ENCODE measurements at places on chromosomes 7 and 10.
A peak's percentile ranks its signal among the peaks of the same experiment; 100 is the strongest.

- no peak for DNase-seq
These were observed 39.7 kb upstream of the TNKS2 start for GRCh38 chr10:91758303-91759146.

DNA sequence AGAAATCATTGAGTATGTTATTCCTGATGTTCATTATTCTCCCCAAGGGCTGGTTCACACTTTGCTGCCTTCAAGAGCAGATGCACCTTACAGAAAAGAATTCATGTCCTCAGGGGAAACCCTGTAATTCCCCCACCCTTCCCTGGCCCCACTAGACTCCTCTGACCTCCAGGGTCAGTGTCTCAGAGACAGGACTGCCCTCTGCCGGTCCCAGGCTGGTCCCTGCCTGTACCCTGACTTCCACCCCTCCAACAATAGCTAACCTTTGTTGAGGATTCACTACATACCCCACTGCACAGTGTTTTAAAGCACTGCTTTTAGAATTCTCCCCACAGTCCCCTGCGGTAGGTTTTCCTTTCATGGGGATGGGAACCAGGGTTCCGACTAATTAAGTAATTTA lies 4.4 kb upstream of the SEPHS1 start:
- no peak for DNase-seq

- no peak for DNase-seq
These were observed 116.9 kb upstream of the PPIF start for GRCh38 chr10:79230328-79230830.

GRCh38 chr7:100489824-100490223 lies 6.1 kb downstream of the NYAP1 start:
- DNase-seq, result peak; percentile 96

- no peak for DNase-seq
These were observed 60.9 kb downstream of the GLI3 start for GRCh38 chr7:42175834-42176723.

GRCh38 chr10:116877391-116877790 lies 28.1 kb downstream of the ENO4 start:
- DNase-seq, result no peak

- no peak for DNase-seq
These were observed 35.4 kb downstream of the GAD2 start for GRCh38 chr10:26251925-26252324.

GRCh38 chr7:149838224-149838991 lies at the start of gene ZNF862:
Gene ZNF862, plus strand, starts transcription at chr7:149838375. Its CDS starts 237 bp downstream, at chr7:149838612.
- DNase-seq, result peak; percentile 99

GRCh38 chr7:156236936-156237599 lies 403.5 kb upstream of the RNF32 start:
- DNase-seq, result no peak

DNA sequence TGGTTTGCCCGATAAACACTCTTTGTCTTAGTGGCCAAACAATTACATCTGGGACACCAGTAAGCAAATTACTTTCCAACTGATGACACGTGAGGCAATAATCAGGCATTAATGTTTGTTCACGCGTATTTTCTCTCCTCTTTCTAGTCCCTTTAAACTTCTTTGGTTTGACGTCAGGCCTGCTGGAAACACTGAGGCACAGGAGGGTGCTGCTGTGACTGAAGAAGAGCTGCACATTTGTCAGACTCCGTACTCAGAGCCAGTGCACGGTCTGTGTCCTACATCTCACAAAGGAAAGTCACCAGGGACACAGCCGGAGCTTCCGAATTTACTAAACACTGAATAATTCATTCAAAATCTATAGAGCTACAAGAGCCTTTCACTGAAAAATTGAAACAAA lies 57.6 kb upstream of the ANAPC16 start:
- DNase-seq, result peak; percentile 45

- no peak for DNase-seq
These were observed 34.9 kb upstream of the LEP start for GRCh38 chr7:128206017-128206746.

GRCh38 chr7:56127241-56127975 lies 11.2 kb upstream of the NUPR2 start:
- no peak for DNase-seq

GRCh38 chr10:86299562-86299961 lies 67.0 kb downstream of the GRID1 start:
- DNase-seq, result no peak

DNA sequence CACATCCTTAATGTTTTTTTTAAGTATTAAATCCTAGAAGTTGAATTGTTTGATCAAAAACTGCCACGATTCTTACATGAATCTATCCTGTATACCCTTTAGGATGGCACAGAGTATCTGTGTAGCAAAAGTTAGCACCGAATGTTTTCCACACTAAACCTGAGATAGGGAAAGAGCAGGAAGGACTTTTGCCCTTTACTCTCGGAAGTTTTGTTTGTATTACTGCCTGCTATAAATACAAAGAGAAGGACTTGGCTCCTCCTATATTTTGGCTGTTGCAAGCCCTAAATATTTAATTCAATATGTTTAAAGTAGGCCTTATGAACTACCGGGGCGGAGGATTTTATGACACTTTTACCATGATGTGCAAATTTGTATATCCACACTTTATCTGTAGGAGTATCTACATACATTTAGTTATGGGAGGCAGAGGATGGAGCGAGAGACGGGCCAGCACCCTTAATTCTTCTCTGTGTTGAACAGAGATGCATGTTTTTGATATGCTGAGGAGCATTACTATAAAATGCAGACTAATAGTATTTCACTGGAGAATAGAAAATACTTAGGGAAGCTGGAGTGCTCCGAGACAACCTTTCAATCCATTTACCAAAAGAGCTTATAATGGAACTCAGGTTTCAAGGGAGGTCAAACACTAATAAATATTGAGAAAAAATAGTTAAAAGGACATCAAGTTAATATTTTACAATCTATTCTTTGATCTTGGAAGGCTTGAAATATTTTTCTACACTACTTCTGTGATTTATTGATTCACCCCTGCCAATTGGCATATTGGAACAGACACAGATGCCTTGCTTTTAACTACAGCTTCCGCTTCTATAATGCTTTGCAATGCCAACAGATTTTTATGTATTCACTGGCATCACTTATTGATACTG lies 97.4 kb downstream of the CHN2 start:
- DNase-seq, result no peak

GRCh38 chr10:61605221-61605620 lies 57.5 kb upstream of the CABCOCO1 start:
- DNase-seq, result no peak

GRCh38 chr10:12337453-12338372 lies 11.6 kb upstream of the CAMK1D start:
- no peak for DNase-seq

- no peak for DNase-seq
These were observed 14.1 kb downstream of the RNF32 start for GRCh38 chr7:156654511-156655234.

DNA sequence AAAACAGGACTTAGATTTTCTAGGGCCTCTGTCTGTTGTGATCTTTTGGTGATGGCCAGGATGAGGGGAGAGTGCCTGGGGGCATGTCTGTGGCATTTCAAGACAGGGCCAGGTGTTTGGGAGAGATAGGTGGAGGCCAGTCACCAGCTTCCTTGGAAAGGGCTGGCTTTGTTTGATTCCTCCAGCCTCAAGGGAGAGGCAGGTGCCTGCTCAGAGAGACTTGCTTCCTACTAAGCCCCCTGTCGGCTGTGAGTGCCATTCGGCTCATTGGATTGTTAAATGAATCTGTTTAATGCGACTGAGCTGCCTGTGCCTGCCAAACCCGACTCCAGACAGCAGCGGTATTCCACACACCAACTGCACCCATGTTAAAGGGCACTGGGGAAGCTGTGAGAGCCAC lies 304.1 kb upstream of the COBL start:
- DNase-seq, result no peak

GRCh38 chr10:15053061-15053460 lies 9.3 kb downstream of the OLAH start:
- no peak for DNase-seq

- no peak for DNase-seq
These were observed 12.7 kb upstream of the EFCAB10 start for GRCh38 chr7:105594034-105594433.

DNA sequence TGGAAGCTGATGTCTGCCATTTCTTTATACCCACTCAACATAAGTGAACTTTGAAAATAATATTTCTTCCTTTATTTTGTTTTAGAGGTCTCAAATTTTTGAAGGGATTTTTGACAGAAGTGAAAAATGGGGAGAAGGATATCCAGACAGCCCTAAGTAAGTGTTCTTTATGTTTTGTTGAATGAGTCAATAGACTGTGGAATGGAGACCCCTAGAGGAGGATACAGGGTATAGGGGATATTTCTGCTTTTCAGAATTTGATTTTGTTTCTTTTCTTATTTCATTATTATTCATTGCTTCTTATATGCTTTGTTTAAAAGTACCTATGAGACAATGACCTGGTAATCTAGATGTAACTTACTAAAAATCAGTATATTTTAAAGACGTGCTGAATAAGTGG lies 34.4 kb downstream of the PLEKHA8 start:
- no peak for DNase-seq

- DNase-seq, result peak; percentile 55
These were observed 157.3 kb upstream of the PPP2R2D start for GRCh38 chr10:131743190-131744151.

DNA sequence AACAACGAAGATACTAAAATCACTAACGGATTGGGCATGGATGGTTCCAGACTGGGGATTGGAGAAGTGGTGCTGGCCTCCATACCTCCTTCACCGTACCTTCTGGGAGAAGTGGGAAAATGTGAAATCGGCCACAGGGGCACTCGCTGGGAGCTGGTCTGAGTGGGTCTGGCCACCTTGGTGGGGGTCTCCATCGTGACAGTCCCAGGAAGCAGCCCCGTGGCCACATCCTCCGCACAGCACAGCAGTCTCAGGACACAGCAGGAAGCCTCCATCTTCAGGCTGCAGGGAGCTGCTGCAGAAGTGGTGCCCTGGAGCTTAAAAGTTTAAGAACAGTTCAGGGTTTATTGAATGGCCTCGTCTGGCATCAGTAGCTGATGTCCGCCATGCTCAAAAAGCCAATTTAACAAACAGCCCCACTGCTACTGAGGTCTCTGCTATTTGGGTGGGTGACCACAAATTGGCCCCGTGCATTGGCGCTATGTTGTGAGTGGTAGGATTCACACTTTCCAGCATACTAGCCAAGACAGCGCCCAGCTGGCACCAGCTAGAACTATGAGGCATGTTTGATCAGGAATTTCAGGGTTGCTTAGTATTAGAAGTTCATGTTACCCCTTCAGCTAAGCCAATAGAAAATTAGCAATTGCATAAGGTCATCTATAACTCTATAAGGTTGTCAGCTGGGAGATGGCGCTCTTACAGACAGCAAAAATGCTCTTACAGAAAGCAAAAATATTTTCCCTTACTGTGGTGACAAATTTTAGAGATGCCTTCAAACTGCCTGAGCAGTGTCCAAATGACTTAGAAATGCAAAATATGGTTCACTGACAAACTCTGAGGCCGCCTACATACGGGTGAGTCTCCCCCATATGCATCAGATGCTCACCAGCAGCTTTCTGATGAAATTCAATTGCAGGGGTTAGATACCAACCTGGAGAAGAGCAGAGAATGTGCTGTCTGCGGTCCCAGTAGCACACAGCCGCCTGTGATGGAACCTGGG lies 17.0 kb downstream of the PKD1L1 start:
- DNase-seq, result no peak

DNA sequence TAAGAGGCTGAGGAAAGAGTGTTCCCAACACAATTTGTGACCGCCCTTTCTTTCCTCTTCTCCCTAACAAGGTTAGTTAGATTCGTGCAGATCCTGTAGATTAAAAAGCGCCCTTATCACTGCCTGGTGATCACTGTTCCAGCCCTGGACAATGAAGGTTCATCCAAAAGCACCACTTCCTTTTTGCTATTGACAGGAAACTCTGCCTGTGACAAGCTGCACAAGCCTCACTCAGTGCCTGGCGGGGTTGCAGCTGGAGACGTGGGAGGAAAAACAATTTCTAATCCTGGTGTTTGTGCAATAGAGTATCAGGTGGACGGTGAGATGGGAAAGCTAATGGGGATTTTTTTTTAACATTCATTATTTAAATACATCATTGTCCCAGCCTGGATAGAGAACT lies 105.9 kb upstream of the CAV2 start:
- no peak for DNase-seq

- DNase-seq, result no peak
These were observed 3.9 kb upstream of the SPAG6 start for GRCh38 chr10:22341190-22341925.

DNA sequence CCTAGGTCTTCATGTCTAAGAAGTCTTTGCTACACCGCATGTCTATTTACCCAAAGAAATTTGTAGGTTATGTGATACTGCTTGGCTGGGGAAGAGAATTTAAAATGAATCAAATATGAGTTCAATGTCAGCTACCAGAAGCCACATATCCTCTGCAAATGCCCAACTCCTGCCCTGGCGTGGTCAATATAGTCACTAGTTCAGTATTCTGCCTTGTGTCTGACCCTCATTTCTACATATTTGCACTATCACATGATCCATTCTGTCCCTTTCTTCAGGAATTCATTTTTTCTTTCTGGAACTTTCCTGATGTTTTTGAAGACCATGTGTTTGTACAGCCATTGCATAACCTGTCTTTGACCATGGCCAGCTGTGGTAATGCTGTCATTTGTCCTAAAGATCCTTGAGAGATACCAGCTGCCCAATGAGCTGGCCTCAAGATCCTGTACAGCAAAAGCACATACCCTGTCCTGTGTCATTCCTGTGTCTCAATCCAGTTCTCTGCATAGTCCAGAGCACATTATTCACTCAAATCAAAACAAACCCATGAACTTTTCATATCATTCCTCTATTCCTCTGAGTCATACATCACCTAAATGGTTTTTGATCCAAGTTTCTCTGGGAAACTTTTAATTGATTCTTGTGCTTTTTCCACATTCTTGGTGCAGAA lies 524.5 kb downstream of the PARD3 start:
- DNase-seq, result no peak

DNA sequence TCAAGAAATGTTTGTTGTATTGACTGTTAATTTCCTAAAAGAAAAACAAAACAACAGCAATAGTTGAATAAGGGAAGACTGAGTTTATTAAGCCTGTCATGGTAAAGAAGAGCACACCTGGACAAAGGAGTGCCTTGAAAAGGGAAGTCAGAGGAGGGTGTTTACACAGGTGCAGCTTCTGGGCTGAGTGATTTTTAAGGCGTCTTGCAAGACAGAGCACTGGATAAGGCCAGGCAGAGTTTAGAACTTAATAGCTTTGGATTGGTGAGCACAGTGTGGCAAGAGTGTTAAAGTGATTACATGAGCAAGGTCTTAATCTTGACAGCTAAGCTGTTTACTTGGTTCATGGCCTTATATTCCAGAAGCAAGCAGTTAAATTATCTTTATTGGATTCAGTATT lies 423.2 kb downstream of the CNTNAP2 start:
- no peak for DNase-seq

DNA sequence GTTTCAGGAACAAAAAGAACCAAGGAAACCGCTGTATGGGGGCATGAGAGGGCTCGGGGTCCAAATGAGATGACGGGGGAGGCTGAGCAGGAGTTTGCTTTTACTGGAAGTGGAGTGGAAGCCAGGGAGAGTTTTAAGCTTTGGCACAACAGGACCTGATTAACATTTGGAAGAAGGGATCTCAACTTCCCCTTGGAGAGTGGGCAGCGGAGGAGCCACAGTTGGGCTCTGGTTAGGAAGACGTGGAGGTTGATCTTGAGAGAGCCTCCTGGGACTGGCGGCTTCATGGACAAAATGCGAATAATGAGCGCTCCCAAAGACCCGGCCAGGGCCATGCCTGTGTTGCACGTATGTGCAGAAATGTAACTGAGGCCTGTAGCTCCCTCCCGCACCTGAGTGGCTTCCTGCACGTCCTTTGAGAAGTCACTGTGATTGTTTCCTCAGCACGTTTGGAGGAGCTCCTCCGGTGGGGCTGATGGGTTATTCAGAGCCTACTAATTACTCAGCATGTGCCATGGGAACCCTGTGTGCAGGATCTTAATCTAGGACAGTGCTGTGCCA lies 595.3 kb upstream of the MGMT start:
- DNase-seq, result no peak
